Activated CD4-positive, alpha-beta T cell treated with anti-CD3 and anti-CD28 coated beads, Interleukin-2, amount 50 U/mL, for 4 hours (primary cell): ENCODE measurements at places on chromosomes 5 and 9.

DNA sequence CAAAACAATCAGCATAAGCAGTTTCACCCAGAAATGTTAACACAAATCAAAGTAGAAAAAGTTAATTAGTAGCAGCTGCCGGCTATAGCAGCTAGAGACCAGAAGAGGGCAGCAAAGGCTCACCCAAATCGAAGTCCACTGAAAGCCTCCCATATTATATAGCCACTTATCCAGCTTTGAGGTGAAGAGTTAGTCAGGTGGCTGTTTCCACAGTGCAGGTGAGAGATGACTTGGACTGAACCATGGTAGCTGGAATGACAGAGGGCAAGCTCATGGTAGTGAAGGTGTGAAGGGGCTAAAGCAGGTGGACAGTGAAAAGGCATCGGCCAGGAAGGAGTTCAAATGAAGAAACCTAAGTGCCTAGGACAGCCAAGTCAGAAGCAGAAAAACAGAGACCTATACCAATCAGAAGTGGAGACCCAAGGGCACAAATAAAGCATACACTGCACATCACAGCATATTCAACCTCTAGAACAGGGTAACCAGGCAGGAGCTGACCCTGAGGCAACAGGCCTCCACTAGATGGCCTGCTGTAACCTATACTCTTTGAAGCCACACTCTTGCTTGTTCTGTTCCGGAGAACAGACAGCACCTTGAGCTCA, 7.2 kb upstream of the RNF38 start:
- DNase-seq = peak; percentile 42

GRCh38 chr9:99235926-99236634, 14.0 kb downstream of the SEC61B start:
- no peak for DNase-seq

GRCh38 chr9:37996819-37997217, 72.2 kb downstream of the SHB start:
- no peak for DNase-seq

DNA sequence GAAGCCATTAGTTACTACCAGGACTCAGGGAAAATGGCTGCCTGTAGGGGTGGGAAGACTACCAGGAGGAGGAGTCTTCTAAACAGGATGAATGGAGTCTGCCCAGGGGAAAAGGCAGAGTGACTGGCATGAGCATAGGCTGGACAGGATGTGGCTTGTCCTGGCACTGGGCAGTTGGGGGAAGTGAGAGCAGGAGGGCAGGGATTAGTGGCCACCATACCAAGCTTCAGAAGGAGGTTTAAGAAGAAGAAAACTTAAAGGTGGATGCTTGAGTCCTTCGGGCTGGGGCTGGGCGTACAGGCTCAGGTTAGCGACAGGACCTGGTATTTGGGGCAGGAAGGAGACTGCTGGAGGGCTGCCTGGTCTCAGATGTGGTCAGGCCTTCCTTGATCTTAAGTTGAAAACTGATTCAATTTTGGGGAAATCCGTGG, 5.0 kb upstream of the NSD1 start:
- no peak for DNase-seq

- DNase-seq = no peak
Observed at GRCh38 chr5:17896605-17897004, 262.3 kb downstream of the TAF11L14 start.
